ENCODE measurements at places on chromosomes 2 and 18. TPM values are rescaled to one million over a fixed set of nuclear protein-coding genes. Genes with fewer than 3 reads are reported as not detected.

- DNase-seq = no peak
These were observed 265.1 kb downstream of the RND3 start for GRCh38 chr2:150222379-150222778.

DNA sequence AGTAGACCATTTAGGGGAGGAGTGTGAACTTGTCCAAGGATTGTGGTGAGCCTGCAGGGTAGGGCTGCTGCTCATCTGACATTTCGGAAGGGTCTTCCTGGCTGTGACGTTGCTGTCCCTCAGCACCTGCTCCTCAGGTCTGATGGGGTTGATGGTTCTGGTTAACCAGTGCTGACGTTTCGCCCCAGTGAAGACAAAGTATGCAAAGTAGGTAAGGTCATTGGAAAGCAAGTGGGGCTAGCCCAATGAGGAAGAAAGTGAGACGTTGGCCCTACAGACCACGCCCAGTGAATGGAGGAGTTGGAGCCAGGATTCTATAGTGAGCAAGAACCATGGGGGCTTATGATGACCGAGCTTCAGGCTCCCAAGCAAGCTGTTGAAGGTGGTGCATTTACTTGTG lies 33.4 kb upstream of the ZNF396 start:
- DNase-seq = no peak

GRCh38 chr2:179861027-179861415 lies 391 bp downstream of the ZNF385B start:
- no peak for DNase-seq

Gene SERPINB10
- not detected for polyA plus RNA-seq

Gene NXPH2
- polyA plus RNA-seq = not detected
